Right forelimb (tissue), 1 donor: ENCODE measurements at places on chromosomes 1 and 21.

DNA sequence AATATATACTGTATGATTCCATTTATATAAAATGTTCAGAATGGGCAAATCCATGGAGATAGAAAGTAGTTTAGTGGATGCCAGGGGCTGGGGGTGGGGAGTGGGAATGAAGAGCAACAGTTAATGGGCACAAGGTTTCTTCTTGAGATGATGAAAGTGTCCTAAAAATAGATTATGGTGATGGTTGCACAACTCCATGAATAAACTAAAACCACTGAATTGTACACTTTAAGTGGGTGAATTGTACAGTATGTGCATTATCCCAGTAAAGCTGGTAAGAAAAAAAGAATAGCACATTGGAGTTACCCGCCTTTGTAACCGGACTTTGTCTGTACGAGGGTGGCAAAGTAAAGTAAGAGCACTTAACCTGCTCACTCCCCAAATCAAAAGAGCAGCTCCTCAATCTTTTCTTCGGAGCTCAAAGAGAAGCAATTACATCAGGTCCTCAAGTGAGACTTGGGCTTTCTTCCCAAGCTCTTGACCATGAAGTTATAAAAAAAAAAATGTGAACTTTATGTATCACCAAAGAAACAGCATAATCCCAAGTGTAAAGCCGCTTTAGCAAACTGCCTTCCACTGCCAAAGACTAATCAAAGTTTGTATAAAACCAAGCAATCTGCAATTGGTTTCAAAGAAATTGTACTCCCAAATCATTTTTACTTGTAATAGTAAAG lies 32.1 kb downstream of the ALDH9A1 start:
- no peak for DNase-seq

GRCh38 chr1:12536023-12536639 lies 81.9 kb downstream of the DHRS3 start:
- DNase-seq = no peak

- no peak for DNase-seq
Observed at GRCh38 chr1:167249702-167250101, 29.0 kb downstream of the POU2F1 start.

GRCh38 chr21:33478182-33478581 lies 1.6 kb downstream of the TMEM50B start:
- DNase-seq = no peak

GRCh38 chr1:201916649-201917249 lies 28.1 kb downstream of the SHISA4 start:
- DNase-seq = no peak

GRCh38 chr1:225608014-225608796 lies 44.7 kb downstream of the ENAH start:
- DNase-seq = no peak

GRCh38 chr1:50305808-50306207 lies 117.4 kb downstream of the DMRTA2 start:
- no peak for DNase-seq

DNA sequence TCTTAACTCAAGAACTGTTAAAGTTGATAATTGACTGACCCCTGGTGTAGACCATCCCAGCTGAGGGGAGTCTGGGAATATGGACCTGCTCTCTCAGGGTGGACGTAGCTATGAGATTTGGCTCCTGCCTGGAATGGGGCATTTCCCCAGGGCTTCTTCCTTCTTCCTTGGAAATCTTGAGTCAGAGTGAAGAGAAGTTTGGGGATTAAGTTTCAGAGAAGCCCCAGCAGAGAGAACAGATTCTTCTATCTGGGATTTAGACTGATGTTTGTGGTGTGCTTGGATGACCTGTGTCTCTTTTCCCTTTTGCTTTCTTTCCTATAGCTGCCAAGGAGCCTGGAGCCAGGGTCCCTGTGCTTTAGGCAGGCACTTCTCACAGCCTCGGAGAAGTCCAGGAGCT lies 13.2 kb downstream of the AKR1A1 start:
- no peak for DNase-seq

GRCh38 chr1:214584805-214585766 lies 17.9 kb upstream of the CENPF start:
- no peak for DNase-seq

DNA sequence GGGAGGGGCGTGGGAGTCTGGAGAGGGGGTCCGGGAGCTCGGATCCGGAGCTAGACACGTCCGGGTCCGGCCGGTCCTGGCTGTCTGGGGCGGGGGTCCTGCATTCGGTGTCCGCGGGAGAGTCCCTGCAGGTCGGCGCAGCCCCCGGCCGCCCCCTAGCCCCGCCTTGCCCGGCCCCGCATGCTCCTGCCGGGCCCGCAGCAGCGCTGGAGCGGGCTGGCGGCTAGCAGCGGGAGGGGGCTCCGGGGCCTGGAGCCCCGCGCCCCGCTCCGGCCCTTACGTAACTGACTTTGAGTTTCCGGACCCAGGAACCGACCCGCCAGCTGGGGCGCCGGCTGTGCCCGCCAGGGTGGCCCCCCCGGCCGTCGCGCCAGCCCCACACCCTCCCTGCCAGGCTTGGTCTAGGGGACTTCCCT lies 26.9 kb upstream of the EPB41 start:
- peak; percentile 51 for DNase-seq

- DNase-seq = no peak
Observed at GRCh38 chr1:74629283-74629682, 44.3 kb downstream of the ERICH3 start.

DNA sequence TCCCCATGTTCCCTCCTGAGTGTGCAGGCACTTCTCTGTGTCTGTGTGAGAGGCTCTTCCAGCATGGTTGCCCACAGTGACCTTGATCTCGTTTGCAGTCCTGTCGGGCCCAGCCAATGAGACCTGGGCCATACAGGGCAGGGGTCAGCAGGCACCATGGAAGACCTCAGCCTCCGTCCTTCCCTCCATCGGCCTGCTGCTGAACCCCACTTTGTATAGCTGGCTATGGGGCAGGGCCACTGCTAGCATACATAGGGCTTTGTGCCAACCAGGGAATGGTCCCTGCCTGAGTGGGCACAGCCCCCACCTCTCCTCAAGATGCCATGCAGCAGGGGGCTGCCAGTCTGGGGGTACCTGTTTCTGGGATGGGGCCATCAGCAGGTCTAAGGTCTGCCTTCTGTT lies 3.8 kb downstream of the C1orf35 start:
- no peak for DNase-seq

DNA sequence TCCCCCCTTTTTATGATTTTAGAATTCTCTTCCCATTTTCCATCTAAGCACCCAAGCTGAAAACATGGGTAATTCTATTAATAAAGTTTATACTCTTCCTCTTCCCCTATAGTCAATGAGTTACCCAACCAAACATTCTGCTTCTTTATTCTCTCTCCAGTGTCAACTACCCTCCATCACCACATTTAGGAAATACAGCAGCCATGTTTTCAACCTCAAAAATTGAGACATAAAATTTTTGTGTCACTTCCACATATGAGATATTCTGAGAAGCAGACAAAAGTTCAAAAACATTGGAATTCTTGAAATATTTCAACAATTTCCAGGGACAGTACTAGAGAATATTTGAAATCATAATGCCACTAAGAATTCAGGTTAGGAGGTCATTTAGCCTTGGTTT lies 64.8 kb upstream of the ATP1A1 start:
- DNase-seq = no peak

DNA sequence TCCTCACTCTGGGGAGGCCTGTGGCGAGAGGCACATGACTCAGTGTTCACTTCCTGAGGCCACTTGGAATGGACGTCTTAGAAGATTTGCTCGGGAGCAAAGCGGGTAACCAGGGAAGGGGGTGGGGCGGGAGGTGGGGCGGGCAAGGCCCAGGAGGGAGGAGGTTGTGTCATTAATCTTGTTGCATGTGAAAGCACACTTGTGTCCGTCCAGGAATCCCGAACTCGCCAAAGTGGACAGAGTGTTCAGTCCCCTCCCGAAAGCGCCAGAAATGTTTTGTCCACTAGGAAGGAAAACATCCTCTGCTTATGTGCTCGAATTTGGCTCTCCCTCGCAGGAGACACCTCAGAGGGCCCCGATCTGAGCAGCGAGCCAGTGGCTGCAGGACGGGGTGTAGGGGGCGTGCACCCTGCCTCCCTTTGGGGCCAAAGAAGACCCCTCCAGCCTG lies 84.2 kb downstream of the SPSB1 start:
- DNase-seq = no peak

- no peak for DNase-seq
Observed at GRCh38 chr21:32015461-32016139, 142.8 kb downstream of the HUNK start.

DNA sequence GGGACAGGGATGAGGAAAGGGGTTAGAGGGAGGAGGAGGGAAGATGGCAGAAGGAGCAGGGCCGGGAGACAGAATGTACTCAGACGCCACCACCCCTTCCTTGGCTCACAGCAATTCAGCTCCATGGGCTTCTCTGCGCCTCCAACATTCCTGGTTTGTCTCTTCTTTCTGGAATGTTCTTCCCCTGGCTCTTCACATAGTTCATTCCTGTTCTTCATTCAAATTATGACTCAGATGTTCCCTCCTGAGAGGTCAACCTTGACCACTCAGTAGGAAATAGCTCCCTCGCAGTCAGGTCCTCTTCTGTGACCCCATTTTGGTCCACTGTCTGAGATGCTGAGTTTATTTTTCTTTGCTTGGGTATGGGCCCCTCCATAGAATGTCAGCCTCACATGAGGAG lies 203.2 kb downstream of the C1orf94 start:
- DNase-seq = no peak

GRCh38 chr1:90274376-90274775 lies 279.5 kb downstream of the ZNF326 start:
- DNase-seq = no peak
